ENCODE measurements at places on chromosomes 13 and 19.

GRCh38 chr19:20165971-20166592 lies 932 bp upstream of the ZNF486 start:
- no peak for DNase-seq

- no peak for DNase-seq
These were observed 1.1 kb downstream of the FPR1 start for GRCh38 chr19:51750400-51751094.

- peak; percentile 7 for DNase-seq
These were observed 53.2 kb downstream of the GPR12 start for GRCh38 chr13:26707122-26708006.

GRCh38 chr13:99305158-99305557 lies 2.0 kb downstream of the GPR183 start:
- no peak for DNase-seq

DNA sequence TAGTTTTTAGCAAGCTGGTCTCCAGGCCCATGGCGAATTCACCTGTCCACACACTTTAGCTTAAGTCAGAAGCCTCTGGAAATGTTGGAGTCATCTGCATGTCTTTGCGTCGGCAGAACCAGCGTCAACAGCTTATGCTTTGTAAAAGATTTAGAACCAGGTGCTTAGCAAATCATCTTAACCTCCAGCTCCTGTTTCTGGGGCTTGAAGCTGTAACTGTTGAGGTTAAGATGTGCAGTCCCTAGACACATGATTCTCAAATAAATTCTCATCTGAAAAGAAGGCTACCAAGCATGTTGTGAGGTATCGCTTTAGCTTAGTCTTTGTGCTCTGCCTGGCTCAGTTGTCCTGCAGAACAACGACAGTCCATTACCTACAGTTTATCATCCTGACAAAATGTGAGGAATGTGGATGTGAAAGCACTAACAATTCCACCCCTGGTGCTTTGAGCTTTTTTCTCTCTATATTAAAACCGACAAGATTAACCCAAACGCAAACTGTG lies 4.4 kb downstream of the EFNB2 start:
- DNase-seq, result no peak

DNA sequence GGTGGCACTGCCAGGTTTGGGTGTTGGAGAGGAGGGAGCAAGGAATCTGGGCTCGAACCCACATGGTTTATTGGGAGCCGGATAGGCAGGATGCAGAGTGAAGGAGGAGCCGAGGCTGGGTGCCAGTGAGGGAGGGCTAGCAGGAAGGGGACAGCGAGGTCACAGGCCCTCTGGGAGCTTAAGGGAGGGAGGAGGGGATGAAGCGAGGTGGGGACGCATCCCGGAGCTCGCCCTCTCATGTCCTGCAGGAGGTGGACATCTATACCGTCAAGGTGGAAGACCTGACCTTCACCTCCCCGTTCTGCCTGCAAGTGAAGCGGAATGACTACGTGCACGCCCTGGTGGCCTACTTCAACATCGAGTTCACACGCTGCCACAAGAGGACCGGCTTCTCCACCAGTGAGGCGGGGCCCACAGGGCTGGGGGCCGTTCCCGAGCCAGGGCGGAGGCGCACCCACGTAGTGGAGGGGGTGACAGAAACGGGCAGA lies 3.5 kb upstream of the ADM5 start:
- no peak for DNase-seq

DNA sequence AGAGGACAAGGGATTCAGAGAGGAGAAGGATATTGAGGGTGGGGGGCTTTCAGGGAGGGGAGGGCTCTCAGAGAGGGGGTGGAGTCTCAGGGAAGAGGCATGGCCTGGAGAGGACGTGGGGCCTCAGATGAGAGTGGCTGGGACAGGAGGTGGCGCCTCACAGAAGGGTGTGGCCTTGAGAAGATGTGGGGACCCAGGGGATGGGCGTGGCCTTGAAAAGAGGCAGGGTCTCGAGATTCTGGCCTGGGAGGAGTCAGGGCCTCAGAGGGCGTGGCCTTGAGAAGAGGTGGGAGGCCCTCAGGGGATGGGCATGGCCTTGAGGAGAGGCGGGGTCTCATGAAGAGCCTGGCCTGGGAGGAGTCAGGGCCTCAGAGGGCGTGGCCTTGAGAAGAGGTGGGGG lies 23.7 kb upstream of the TNFSF14 start:
- DNase-seq, result no peak

DNA sequence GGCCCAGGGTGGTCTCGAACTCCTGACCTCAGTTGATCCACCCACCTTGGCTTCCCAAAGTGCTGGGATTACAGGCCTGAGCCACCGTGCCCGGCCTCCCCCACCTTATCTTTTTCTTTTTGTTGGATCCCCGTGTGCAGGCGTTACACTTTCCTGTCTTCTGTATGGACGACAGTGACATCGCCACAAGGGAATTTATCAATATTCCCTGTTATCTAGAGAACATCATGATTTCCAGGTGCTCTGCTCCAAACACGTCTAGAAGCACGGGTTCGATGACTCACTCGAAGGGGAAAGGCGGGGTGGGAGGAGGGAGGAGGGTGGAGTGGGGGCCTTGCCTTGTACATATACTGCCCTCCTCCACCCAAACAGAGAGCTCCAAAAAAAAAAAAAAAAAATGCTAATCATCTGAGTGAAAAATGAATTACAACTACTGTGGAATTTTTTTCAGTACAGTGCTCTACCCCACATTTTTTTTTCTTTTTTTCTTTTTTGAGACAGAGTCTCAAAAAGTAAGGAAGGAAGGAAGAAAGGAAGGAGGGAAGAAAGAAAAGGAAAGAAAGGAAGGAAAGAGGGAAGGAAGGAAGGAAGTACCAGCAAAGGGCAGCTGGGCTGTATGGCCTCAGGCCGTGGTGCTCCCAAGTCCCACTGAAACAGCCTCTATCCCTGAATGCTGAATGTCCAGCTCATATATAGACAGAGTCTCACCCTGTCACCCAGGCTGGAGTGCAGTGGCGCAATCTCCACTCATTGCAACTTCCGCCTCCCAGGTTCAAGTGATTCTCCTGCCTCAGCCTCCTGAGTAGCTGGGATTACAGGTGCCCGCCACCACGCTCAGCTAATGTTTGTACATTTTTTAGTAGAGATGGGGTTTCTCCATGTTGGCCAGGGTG lies 36.8 kb downstream of the INSR start:
- DNase-seq, result no peak

GRCh38 chr19:33503433-33504057 lies 18.0 kb downstream of the PEPD start:
- DNase-seq, result no peak

DNA sequence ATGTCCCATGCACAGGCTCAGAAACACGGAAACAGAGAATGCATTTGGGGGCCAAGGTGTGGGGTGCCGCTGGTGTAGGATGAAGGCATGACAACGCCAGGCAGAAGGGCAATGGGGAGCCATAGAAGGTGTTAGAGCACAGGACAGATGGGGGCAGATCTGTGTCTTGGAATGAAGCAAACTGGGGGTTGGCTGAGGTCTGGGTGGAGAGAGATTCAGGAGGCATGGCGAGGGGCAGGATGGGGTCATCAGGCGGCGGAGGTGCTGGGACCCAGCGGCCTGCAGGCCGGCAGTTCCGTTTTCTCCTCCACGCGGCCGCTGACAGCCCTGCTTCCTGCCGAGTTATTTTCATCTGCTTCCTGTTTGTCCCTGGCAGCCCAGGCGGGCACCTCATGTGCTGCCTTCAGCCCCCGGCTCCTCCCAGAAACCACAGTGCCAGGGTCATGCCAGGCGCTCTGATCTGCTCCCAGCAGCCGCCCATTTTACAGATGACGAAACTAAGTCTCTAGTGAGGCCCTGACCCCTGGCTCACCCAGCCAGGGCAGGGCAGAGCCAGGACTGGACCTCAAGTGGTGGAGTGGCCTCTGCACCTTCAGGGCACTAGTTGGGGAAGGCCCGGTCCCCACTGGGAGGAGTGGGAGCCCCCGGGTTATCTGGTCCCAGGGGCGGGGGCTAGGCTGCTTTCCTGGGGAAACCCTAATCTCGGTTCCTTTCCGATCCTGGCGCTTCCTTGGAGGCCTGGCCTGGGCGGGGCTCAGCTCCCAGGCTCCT lies 2.2 kb downstream of the ARHGAP45 start:
- no peak for DNase-seq

GRCh38 chr13:58955546-58956385 lies 1208.0 kb downstream of the DIAPH3 start:
- DNase-seq, result no peak

DNA sequence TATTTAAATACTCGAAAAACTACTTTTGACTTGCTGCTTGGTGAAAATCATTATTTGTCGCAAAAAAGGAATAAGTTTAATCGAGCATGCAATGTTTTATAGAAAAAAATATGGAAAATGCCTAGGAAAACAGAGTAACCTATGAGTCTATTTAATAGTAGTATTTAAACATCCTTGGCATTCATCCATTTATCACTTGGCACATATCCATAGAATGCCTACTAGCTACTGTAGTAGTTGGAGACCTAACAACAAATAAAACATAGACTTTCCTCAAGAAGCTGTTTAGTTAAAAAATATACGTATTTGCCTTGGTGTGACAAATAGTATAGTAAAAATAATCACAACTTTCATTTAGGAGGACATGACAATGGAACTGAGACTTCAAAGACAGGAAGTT lies 302.1 kb downstream of the DIAPH3 start:
- no peak for DNase-seq

DNA sequence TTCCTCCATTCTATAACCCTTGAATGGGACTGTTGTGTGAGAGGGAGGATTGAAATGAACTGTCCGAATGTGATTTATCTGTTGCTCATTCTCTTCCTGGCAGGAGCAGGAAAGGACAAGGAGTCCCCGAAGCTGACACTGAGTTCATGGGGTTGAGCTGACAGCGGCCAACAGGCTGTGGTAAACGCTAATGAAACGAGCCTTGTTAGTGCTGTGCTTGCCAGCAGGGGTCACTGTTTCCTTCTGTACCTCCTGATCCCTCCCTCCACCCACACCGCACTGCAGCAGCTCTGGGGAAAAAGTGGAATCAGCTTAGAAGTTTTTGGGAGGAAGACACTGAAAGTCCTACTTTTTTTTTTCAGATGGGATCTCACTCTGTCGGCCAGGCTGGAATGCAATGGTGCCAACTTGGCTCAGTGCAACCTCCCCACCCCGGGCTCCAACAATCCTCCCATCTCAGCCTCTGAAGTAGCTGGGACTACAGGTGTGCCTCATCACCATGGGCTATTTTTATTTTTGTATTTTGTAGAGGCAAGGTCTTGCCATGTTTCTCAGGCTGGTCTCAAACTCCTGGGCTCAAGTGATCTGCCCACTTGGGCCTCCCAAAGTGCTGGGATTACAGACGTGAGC lies 6.7 kb upstream of the ZNF761 start:
- peak; percentile 38 for DNase-seq

- no peak for DNase-seq
These were observed 1008.1 kb upstream of the SLC10A2 start for GRCh38 chr13:104074326-104074725.

- no peak for DNase-seq
These were observed 43.8 kb downstream of the SPRY2 start for GRCh38 chr13:80297094-80297493.

DNA sequence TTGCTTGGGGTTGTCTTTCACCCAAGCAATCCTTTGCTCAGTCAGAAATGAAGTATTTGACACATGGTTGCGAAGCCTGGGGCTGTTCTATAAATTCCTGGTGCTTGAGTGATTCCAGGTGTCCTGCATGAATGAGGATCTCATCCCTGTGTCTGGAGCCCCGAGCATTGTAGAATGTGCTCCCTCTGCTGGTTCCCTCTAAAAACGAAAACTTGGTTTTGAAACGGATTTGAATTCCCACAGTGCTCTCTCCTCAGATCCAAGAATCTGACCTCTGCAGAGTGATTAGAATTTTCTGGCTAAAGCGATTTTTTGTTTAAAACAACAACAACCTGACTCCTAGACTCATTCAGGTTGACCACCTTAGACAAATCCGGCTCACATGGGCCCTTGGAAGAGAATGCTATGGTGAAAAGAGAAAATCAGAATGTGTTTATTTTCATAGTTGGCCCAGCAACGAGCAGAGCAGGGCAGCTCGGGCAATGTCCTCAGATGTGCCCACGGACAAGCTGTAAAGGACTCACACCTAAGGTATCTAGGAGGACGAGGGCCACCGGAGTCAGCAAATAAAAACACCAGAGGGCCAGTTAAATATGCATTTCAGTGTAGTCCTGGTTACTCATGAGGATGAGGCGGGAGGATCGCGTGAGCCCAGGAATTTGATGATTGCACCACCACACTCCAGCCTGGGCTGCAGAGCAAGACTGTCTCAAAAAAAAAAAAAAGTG lies 8.7 kb upstream of the ATP12A start:
- peak; percentile 61 for DNase-seq

DNA sequence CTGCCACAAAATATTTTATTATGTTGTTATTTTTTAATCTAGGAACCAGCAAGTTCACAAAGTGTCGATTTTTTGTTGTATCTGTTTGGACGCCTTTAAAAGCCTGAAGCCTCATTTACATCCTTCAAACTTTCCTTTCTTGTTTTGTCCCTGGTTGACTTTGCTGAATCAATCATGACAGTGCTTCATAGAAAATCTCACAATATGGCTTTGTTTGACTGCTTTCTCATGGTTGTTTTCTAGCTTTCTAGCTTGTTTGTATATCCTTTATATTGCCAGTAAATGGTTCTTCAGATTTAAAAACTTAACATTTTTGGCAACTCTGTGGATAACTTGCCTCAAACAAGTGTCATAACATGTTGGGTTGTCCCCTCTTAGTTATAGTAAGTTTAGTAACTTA lies 84.1 kb upstream of the ATXN8OS start:
- DNase-seq, result no peak

GRCh38 chr19:7000333-7000732 lies 20.9 kb downstream of the MBD3L2B start:
- no peak for DNase-seq

- no peak for DNase-seq
These were observed 50.5 kb upstream of the ZNF429 start for GRCh38 chr19:21454901-21455300.

DNA sequence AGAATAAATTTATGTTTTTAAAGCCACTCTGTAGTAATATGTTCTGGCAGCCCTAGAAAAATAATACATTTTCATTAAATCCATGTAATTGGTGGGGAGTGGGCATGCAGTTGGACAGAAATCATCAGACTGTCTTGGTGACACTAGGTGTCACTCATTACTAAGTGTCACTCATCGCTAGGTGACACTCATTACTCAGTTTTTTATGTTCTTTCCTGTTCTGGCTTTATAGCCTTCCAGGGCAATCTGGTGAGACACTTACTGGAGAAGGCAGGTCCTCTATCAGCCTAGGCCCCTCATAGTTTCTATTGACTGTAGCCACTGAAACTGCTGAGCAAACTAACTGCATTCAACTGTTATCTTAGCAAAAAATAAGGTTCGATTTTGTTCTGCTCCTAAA lies 542.1 kb downstream of the SLITRK1 start:
- no peak for DNase-seq

DNA sequence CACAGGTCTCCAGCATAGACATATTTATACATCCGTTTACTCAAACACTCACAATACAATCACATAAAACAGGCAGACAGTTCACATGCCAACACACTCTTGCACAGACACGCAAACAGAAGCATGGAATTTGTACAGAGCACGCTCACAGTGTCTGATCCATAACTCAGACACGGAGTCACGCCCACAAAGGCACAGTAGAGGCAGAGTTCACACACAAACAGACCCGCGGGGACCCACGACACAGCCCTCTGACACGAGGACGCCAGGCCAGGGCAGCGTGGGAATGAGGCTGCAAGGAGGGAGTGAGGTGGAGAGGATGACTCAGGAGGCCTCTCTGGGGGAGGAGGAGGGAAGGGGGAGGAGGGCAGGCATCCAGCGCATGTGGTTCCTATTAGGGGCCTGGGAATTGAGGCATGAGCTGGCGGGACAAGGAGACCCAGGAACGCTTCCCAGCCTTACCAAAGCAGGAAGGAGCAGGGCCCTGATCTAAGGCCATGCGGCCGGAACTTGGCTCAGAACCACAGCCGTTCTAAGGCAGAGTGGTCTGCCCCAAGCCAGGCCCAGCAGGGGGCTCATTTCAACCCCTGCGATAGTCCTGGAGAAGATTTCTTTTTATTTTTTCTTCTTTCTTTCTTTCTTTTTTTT lies 9.1 kb upstream of the OLFM2 start:
- peak; percentile 97 for DNase-seq
